SIG-M5 (cell line): ENCODE measurements at places on chromosomes 3 and 15.

- no peak for DNase-seq
Observed at GRCh38 chr15:27210176-27210575, 239.2 kb downstream of the GABRG3 start.

DNA sequence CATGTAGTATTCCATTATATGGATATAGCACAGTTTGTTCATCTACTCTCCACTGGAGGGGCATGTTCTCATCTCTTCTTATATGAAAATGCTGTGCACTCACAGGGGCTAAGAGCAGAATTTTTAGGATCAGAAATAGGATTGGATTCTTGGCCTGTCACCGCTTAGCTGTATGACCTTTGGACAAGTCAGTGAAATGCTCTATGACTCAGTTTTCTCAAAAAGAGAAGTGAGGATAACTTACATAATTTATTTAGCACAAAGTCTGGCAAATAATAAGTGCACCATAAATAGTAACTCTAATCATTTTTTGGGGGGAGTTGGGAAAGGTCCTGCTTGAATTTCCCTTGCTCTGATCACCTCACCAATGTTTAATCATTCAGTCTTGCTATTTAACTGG is 103.7 kb upstream of the LRIG1 start:
- DNase-seq: no peak

DNA sequence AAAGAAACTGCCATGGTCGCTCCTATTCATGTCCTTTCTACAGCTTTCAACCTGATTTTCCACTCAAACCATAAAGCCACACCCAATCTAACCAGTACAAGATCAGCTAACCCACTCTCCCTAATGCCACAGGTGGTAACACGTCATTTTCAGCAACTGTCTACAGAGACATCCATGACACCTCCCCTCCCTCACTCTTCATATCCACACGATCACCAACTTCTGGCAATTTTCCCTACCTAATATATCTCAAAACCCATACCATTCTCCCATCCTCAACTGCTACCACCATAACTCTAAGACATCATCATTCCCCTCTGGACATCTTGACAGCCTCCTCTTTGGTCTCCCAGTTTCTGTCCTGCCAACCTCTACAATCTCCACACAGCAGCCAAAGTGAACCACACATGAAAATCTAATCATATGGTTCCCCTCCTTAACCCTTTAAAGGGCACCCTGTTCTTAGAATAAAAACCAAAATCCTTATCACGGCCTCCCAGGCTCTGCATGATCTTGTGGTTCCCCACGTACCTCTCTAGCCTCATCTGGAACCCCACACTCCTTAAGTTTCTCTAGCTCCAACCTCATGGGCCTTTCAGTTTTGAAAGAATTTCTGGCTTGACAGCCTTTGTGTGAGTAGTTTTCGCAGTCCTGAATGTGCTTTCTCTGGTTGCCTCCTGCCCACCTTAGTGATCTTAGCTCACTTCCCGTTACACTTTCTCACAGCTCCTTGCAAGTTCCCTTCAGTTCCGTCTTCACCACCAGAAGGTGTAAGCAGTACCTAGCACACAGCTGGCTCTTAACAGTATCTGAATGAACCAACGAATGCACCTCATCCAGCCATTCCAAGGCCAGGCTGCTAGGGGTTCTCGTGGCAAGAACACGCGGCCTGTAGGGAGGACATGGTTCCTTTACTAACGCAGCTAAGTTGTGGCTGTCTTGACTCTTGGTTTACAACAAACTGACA is 33.4 kb downstream of the SPINK8 start:
- peak; percentile 23 for DNase-seq

DNA sequence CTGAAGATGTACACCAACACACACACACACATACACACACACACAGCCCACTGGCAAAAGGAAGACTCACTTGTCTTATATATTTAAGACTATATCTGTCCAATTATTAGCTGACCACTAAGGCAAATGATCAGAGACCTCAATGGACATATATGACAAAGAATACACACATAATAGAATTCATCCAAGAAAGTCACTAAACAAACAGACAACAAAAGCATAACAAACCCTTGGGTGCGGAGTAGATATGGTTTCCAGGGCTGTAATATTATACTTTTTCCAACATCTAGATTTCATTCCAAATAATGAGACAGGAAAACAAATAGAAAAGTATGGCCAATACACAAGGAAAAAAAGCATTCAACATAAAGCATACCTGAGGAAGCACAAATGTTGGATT is 72.3 kb upstream of the PRICKLE2 start:
- no peak for DNase-seq

- DNase-seq: no peak
Observed at GRCh38 chr3:173304182-173304800, 93.3 kb upstream of the NLGN1 start.

GRCh38 chr15:63422891-63423590 is 41.4 kb upstream of the CA12 start:
- DNase-seq: no peak

DNA sequence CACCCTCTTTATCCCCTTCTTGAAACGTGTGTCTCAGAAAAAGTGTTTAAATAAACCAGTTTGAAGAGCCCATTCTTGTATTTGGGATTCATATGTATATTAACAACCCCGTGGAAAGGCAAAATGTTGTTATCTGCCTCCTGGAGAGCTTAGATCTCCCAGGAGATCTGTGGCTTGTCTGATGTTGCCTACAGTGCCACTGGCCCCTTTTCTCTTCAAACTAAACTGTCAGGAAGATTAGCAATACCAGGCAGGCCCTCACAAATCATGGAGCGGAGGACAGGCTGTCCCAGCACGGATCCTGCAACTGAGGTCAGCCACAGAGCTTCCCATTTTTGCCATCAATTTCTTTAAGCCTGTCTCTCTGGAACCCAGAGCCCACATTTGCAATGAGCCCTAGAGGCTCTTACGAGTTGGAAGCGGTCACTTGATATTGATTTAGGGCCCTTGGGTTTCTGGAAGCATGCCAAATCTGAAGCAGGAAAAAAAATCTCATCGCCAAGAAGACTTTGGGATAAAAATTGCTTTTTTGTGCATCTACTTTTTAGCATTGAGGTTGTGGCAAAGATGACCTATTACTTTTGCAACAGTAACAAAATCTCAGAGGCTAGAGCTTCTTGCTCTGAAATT is 234.1 kb downstream of the OPA1 start:
- no peak for DNase-seq

DNA sequence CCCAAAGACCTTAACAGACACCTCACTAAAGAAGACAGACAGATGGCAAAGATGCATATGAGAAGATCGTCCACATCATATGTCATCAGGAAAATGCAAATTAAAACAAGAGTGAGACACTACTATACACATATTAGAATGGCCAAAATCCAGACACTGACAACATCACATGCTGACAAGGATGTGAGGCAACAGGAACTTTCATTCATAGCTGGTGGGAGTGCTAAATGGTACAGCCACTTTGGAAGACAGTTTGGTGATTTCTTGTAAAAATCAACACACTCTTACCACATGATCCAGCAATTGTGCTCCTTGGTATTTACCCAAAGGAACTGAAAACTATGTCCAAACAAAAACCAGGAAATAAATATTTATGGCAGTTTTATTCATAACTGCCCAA is 17.6 kb downstream of the CHDH start:
- DNase-seq: no peak

- DNase-seq: no peak
Observed at GRCh38 chr15:89129123-89129815, 41.0 kb downstream of the ABHD2 start.

DNA sequence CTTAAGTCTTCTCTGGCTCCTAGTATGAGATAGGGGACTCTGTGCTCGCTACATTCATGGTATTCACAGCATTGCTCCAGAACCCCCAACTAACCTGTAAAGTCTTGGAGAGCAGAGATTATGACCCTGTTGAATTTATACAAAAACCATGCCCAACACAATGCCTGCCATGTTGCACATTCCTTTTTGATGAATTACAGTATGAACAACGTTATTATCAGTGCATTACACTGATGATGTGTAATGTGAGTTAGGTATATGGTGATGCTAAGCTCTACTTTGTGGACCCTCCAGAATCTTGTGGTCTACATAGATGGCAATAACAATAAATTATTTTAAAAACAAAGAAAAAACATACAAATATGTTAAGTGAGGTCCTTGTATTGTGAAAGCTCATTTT is 64.3 kb downstream of the EOMES start:
- DNase-seq: no peak

GRCh38 chr3:12965999-12966846 is 107.0 kb downstream of the IQSEC1 start:
- no peak for DNase-seq

GRCh38 chr3:197421021-197421420 is 122.6 kb upstream of the DLG1 start:
- DNase-seq: no peak

- peak; percentile 81 for DNase-seq
Observed at GRCh38 chr3:152298393-152299248, 29.9 kb downstream of the MBNL1 start.

DNA sequence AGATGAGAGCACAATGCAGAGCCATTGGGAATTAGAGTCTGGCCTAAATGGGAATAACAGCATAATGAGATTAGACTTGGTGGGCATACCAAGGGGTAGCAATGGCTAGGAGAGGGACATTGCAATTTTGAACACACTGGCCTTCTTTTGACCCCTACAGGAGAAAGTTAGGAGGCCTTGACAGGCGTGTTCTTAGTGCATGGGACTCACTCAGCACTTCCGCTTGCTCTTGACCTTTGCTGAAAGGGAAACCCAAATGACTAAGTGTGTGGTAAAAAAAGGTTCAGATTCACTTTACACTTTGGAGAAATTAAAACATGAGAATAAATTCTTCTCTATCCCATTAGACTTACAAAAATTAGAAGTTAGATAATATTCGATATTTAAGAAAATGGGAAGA is 317.4 kb downstream of the DIPK2A start:
- DNase-seq: no peak

DNA sequence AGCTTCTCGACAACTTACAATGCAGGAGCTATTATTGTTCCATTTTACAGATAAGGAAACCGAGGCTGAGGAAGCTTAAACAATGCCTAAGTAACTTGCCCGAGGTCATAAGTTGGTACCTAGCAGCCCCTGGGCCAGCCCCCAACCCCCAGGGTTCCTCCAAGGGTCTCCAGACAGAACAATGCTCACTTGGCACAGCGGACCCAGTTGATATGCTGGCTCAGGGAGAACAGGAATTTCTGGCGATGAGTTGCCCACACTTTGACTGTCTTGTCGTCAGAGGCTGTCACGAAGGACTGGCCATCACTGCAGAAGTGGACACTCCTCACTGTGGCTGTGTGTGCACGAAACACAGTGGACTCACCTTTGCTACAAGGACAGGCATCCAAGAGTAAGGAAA is 5.2 kb downstream of the POC1A start:
- DNase-seq: no peak

DNA sequence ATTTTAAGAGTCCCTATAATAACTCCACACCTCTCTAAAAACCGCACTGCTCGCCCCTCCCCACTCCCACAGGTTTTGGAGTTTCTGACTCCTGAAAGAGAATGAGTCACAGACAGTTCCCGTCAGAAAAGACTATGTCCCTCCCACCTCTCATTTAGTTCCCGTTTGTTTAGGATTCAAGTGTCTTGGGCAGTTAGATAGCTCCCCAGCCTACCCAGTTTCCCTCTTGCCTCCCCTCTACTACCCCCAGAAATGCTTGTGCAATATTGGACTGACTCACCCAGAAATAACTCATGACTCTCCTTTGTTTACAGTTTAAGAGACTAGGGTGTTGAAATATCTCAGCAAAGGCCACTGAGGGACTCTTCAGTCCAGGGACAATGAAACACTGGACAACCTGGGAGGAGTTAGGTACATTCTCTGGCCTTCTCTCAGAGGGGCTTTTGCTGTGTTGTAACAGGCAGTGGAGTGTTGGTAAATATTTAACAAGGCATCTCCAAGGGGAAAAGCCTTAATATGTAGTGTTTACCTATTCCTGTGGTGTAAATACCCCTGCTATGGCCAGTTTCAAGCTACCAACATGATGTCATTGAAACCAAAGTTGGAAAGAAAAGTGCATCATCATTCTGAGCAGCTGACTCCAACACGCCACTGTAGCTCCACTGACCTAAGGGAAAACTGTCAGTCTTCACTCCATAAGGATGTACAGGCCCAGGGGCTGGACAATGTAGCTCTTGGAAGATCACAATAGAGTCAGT is 96.1 kb upstream of the CHD2 start:
- peak; percentile 100 for DNase-seq

DNA sequence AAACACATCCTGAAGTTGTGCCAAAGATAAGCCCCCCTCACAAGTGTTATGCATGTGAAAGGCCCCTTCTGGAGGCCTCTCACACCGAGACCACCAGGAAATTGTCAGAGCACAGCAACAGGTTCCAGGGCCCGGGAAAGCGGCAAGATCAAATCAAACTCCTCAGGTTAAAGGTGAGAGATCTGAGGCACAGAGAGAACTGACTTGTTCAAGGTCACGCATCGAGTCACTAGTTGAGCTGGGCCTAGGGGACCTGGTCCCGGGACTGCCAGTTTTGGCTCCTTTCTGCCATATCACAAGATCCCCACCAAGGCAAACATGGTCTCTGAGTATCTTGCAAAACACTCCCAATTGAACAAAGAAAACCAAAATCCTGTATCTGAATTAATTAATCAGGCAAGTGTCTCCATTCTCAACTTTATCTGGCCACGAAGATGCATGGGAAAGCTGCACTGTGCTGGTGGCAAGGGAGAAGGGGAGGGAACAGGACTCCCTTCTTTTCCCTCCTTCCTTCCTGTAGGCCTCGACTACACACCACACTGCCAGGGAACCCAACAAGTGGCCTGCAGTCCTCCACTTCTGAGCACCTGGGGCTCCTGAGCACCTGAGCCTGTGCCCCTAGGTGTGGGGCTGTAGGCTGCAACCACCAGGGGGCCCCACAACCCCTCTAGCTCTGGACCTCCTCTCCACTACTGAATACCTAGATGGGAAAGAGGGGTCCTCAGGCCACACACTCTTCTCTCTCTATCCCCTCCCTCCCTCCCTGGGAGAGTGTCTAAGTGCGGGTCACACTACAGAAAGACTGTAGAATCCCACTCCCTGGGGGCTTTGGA is 37.3 kb downstream of the ANP32A start:
- DNase-seq: no peak

DNA sequence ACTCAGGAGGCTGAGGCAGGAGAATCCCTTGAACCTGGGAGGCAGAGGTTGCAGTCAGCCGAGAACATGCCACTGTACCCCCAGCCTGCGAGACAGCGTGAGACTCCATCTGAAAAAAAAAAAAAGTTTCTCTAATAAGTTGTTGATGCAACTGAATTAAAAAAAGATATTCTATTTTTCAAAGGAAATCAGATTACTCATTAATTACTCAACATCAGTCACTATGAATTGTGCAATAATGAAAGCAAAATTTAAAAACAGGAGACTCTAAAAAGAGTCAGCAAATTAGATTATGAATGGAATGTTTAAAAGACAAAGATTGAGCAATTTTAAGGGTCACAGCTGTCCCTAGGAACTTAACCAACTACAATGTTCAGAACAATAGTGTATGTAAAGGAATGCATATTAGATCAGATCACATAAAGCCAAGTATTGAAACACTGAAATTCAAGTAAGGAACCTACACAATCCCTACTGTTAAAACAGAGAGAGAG is 60.2 kb upstream of the SLC4A7 start:
- DNase-seq: no peak

GRCh38 chr3:194265505-194265892 is 85.6 kb downstream of the CPN2 start:
- no peak for DNase-seq
